Left cardiac atrium (tissue), 4 donors: ENCODE measurements at places on chromosomes 1 and 21. TPM values are rescaled to one million over a fixed set of nuclear protein-coding genes. Genes with fewer than 3 reads are reported as not detected.

TFF2 gene
- total RNA-seq, result not detected

CD84 gene
- total RNA-seq, result 7.7 TPM

DNA sequence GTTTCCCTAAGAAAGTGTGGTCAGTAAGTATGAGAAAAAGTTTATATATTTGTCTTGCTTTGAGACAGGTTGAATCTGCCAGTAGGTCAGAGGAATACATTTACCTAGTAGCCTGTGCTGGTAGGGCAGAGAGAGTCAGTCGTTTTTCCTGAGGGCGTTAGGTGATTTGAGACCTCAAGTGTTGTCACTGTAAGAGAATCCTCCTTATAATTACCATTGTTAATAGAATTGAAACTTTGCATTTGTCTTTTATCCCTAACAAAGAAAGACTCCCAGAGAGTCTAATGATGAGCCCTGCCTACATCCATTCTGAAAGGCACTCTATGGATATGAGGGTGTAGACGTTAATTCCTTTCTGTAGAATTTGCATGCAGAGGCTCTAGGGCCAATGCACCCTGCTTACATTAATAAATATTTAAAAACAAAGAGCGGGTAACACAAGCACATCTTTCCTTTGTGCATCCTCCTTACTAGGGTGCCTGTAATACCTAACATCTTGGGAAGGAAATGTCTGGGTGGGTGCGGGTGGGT is 16.4 kb downstream of the PBX1 start:
- DNase-seq, result no peak

RGS8 gene
- 0.18 TPM for total RNA-seq

UBE2U gene
- not detected for total RNA-seq

EDARADD gene
- total RNA-seq, result 0.35 TPM

- no peak for DNase-seq
These were observed 1125.4 kb upstream of the TMPRSS15 start for GRCh38 chr21:19529031-19529430.

ARHGEF11 gene
- total RNA-seq, result 25.4 TPM

GRCh38 chr1:24235921-24236788 is 49.1 kb upstream of the IFNLR1 start:
- no peak for DNase-seq

DNA sequence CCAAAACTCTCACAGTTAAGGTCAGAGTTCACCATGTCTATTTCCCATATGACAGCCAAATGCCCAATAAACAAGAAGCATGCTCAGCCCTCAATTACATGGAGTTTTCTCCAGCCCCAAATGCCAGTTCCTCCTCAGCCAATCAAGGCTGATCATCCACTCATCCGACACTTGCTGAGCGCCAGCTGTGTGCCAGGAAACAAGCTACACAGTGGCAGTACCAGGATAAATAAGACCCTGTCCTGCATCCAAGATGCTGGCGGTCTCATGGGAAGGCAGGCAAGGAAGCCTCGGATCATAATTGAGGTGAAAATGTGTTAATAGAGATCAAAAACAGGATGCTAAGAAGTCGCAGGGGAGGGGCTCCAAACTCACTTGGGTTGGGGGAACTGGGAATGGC is 7.7 kb downstream of the ZBTB17 start:
- DNase-seq, result no peak

SWT1 gene
- 5.6 TPM for total RNA-seq

C1QTNF12 gene
- total RNA-seq, result not detected

DNA sequence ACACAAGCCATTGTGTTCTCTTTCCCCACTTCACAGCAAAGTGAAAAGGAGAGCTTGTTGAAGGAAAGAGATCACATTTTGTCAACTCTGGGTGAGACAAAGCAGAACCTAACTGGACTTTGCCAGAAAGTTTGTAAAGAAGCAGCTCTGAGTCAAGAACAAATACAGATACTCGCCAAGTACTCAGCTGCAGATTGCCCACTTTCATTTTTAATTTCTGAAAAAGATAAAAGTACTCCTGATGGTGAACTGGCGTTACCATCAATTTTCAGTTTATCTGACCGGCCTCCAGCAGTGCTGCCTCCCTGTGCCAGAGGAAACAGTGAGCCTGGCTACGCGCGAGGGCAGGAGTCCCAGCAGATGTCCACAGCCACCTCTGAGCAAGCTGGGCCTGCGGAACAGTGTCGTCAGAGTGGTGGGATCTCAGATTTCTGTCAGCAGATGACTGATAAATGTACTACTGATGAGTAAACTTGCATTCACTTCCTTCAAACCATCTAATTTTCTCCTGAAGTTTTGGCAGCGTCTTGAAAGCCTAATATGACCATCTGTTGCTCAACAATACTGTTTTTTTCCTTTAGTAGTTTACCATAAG is 43.7 kb downstream of the BACH1 start:
- peak; percentile 79 for DNase-seq

SIM2 gene
- total RNA-seq, result not detected

OR2L8 gene
- not detected for total RNA-seq

PTPN7 gene
- total RNA-seq, result 1.9 TPM

GRCh38 chr21:42346866-42347600 is 3.8 kb downstream of the TFF2 start:
- no peak for DNase-seq

DNA sequence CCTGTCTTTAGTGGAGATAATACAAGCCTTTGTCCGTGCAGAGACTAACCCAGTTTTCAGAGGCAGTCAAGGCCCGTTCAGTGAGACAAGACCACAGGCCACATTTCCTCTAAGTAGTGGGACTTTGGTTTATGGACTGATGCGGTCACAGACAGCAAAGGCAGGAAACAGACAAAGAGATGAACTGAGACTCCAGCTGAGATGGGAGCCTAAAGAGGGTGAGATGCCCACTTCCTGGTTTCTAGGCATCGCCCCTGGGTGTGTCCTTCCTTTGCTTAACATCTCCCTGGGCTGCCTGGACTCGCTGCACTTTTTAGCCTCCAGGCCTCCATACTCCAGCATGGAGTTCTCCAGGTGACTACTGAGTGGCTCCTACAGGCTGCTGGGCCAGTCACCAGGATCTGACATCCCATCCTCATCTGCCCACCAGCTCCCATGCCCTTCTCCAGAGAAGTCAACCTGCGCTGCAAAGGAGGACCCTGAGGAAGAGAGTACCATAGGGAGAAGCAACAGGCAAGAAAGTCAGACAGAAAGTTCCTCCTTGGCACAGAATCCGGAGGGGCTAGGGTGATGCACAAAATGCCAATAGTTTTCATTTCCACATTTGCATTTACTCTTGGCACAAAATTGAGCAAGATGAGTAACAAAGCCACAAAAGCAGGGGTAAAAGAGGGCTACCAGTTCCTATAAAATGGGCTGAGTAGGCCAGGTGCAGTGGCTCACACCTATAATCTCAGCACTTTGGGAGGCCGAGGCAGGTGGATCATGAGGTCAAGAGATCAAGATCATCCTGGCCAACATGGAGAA is 15.1 kb downstream of the THEMIS2 start:
- no peak for DNase-seq

- DNase-seq, result no peak
These were observed 318.9 kb downstream of the OMA1 start for GRCh38 chr1:58227604-58228003.

DNA sequence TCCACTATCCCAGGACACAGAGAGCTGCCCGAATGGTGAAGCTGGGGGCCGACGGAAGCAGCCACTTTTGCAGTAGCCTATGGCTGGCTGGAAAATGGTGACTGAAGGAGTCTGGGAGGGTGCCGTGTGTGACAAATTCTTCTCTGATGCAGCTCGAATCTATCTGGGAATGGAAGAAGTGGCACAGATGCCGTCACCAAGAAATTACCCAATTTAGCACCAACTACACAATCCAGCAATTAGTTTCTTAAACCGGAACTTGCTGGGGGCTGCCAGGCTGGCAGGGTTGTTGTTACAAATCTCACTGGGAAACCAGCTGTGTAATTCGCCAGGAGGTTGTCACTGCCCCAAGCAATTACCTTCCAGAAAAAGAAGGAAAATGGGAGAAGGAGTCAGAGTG is 18.0 kb downstream of the DLGAP3 start:
- no peak for DNase-seq

GRCh38 chr1:203368624-203369451 is 17.9 kb upstream of the FMOD start:
- DNase-seq, result peak; percentile 70

ELAPOR1 gene
- total RNA-seq, result 0.21 TPM

AIM2 gene
- total RNA-seq, result 0.76 TPM

DNA sequence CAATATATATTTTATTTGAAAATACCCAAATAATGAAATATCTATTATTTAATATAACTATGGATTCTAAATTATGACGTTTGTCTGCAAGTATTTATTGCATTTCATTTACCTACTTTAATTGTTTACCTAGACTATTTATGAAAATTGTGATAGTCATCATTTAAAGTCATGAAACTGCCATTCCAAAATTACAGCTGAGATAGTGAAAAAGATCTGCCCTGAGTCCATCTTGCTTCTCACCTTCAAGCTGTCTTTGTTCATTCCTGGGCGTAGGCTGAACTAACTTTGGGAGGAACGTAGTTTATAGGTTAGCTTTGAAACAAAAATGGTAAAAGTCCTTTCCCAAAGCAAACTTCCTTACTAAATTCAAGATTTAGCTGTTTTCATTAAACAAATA is 12.4 kb upstream of the HPDL start:
- DNase-seq, result no peak

DNA sequence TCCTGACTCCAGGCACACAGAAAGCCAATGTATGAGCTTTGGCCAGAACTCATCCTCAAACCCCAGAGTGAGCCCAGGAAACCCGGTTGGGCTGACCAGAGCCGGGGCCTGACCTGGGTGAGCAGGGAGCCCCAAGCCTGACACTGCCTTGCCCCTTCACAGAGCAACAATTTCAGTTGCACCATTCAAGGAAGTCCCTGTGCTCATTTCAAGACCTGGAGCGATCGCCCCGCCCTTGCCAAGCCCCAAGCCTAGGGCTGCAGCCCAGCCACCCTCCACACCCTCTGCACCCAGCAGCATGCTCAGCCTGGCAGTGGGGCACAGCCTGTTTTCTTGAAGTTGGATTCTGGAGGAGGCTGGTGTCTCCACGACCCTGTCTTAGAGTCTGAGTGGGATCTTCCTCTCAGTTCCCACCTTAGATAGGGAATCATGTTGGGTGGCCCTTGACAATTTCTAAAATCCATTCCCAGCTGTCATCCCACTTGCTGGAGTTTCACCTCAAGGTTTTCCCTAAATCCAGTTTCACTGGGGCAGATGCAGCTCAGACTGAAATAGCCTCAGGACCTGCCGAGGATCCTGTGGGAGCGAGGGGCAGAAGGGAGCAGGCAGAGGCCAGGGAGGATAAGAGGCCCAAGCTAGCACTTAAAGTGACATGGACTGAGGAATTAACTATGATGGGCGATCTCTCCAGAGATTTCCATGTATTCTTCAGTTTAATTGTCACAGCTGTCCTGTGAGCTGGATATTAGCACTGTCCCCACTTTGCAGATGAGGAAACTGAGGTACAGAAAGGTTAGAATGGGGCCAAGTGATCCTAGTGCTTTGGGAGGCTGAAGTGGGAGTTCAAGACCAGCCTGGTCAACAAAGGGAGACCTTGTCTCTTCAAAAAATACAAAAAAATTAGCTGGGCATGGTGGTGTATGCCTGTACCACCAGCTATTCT is 2.5 kb downstream of the NBL1 start:
- peak; percentile 34 for DNase-seq

- DNase-seq, result no peak
These were observed 147.9 kb upstream of the JUN start for GRCh38 chr1:58931756-58932155.

DNA sequence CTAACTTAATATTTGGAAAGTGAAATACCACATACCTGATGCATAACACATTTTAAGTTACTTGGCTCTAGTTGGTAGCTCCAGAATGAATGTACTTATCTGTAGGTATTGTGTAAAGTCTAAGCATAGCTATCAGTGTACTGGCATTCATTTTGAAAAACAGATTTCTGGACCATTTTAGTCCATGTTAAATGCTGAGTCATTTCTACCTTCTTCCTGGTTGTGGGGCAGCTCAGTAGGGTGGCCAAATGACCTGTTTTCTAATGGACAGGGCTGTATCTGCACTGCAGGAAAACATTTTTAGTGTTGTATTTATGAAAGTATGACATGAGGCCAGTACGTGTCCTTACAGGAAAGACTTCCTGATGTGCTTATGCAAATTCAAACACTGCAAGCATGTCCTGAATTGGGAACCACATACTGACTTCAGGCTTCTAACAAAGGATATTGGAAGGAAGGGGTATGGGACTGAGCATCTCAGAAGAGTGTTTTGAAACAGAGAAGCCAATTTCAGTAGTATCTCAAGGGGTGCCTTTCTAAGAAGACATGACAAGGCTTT is 300.3 kb upstream of the B3GALT2 start:
- no peak for DNase-seq

CR1L gene
- not detected for total RNA-seq

DNA sequence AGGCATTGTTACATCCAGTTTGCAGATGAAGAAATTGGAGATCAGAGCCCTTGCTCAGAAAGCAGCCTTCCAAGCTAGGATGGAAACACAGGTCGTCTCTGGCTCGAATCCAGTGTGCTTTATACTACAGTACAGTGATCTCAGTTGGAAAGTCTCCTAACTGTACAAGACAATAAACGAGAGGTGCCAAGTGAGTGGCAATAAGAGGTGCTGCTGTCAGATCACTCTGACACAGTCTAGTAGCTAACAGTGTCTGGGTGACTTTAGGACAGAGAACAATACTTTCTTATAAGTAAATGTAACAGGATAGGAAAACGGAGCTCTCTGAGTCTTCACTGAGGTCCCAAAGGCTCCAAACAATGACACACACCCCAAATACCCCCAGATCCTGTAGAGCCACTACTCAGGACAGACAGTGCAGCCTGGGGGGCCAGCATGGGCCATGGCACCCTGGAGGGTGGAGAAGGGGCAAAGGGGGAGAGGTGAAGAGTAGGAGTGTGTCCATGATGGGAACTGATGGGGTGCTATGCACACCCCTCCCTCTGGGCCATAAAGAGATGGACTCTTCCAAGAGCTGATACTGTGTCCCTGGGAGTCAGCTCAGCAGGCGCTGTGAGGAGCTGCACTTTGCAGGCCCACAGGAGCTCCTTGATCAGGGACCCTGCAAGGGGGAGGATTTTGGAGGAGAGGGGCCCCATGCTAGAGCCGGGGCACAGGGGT is 3.3 kb downstream of the SH3BGR start:
- DNase-seq, result no peak

DNA sequence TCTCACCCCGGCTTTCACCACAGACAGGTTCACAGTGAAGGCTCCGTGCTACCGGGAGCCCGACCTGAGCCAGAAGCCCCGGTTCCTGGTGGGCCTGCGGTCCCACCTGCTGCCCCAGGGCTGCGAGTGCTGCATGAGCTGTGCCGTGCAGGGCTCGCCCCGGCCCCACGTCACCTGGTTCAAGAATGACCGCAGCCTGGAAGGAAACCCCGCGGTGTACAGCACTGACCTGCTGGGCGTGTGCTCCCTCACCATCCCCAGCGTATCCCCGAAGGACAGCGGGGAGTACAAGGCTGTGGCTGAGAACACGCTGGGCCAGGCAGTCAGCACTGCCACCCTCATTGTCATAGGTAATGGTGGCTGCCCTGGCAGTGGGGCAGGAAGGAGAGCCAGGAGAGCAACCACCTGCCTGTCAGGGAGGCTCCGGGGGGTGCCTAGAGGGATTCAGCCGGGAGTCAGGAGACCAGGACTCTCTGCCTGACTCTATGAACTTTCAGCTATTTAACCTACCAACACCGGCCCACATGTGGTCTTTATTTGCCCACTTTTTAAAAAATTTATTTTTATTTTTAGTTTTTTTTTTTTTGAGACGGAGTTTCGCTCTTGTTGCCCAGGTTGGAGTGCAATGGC is 36.4 kb downstream of the IGFN1 start:
- no peak for DNase-seq

KLHDC7A gene
- total RNA-seq, result not detected

DENND2D gene
- total RNA-seq, result 8.6 TPM

- no peak for DNase-seq
These were observed 30.1 kb upstream of the CHAF1B start for GRCh38 chr21:36354918-36355680.
